Activated CD4-positive, CD25-positive, alpha-beta regulatory T cell (primary cell): ENCODE measurements at places on chromosomes 4 and X.

DNA sequence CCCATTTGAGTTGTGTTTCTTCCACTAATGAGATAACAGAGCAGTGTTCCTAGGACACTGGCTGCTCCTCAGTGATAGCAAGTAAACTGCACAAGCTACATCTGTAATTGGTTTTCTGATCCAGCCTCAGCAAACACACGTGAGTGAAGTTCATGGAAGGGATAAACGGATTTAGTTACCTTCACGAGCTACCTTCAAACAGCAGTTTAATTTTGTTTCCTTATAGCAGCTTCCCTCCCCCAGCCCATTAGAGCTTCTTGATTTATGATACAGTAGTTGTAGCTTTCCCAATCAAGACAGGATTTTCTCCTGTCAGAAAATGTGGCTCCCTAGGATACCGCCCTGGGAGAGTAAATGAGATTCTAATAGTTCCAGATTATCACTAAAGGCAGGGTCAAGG is 634.2 kb upstream of the FAT1 start:
- no peak for DNase-seq

DNA sequence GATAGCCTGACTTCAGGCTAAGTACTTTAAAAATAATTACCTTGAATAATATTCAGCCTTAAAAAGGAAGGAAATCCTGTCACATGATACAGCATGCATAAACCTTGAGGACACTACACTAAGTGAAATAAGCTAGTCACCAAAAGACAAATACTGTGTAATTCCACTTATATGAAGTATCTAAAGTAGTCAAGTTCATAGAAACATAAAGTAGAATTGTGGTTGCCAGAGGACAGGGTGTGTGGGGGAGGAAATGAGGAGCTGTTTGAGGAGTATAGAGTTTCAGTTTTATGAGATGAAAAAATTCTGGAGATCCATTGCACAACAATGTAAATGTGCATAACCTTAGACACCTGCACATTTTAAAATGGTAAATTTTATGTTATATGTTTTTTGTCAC is 5.6 kb upstream of the STPG2 start:
- no peak for DNase-seq

GRCh38 chr4:8046925-8047541 is 107.4 kb upstream of the AFAP1 start:
- no peak for DNase-seq

DNA sequence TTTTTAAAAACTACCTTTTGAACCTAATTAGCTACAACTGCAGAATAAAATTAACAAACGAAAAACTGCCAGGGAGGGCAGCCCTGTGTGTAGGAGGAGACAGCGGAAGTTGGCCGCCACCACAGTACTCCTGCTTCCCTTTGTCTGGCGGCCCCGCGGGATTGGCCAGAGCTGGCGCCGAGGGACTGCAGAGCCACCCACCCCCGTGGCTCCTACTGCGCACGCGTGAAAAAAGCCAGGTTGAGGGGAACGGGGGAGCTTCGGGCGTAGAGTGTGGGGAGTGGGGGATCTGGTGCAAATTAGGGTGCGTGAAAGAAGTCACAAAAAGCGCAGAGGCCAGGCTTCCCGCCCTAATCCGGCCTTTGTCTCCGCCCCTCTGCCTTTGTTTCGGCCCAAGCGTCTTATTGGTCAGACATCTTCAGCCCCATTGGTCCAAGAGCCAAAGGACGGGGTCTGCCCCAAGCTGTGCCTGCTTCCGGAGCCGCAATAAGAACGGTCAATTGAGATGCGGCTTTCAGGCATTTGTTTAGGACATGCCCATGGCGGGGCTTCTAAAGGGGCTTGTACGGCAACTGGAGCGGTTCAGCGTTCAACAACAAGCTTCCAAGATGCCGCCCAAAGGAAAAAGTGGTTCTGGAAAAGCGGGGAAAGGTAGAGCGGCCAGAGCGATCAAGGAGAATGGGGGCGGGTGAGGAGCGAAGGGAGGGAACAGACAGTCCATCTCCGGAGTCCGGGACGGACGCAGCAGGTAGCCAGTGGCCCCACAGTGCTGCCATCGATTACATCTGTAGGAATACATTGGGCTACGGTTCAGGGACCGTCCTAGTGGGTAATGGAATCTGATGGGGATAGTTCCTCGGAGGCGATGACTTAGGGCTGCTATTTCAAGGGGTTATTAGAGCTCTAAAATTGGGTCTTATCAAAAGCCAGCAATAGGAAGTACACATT is at the start of gene PIN4:
PIN4 (plus strand) TSS at position 580 of the 948 bp plus-strand sequence; CDS start at position 609, 29 bp downstream.
- peak; percentile 66 for DNase-seq

DNA sequence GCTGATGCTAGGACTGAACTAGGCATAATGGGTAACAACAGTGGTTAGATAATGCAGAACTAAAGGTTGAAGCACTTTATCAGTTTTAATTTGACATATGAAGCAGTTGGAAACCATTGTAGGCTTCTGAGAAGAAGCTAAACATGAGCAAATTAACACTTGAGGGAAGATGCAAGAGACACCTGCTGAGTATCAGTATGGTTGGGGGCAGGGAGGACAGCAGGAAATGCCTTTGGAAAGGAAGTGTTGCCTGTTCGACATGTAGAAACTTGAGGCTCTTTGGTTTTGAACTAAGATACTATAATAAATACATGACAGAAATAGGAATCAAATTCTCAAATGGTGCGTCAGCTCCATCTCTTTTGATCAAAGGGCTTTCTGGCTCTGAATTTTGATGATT is 115.6 kb downstream of the FHIP1A start:
- DNase-seq: no peak
